ENCODE measurements at places on chromosomes 7 and 10.

DNA sequence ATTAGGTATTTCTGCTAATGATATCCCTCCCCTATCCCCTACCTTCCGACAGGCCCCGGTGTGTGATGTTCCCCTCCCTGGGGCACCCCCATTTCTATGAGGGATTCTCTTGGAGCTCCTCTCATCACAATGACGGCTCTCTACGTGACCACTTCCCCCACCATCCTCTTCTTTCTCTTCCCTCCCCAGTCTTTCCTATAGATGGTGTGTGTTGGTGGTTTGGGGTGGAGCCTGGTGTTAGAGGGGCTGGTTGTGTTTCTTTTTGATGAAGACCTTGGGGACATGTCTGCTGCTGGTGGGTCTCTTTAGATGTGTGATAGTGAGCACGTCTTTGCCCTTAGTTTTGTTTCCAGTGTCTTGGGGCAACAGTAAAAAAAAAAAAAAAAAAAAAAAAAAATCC is 28.6 kb downstream of the RPS24 start:
- H3K27me3 ChIP-seq: peaks cover 9% of the 10 kb centered on the region
- H3K4me1 ChIP-seq: no peaks in the 10 kb centered on the region
- H3K27ac ChIP-seq: no peak overlapping the region
- no peak for ATAC-seq

- H3K27me3 ChIP-seq: peaks cover 7% of the 10 kb centered on the region
- H3K27ac ChIP-seq: no peak overlapping the region
- H3K4me1 ChIP-seq: no peaks in the 10 kb centered on the region
- H3K4me3 ChIP-seq: no peak overlapping the region
- ATAC-seq: peak; percentile 34
Measured at GRCh38 chr7:69748530-69748929, 150.3 kb downstream of the AUTS2 start.

- H3K4me1 ChIP-seq: no peaks in the 10 kb centered on the region
- peaks cover 7% of the 10 kb centered on the region for H3K27me3 ChIP-seq
- no peak overlapping the region for H3K4me3 ChIP-seq
- no peak overlapping the region for H3K27ac ChIP-seq
- no peak for ATAC-seq
Measured at GRCh38 chr7:29414216-29414615, 149.4 kb upstream of the PRR15 start.

- no peak for ATAC-seq
- no peak overlapping the region for H3K27ac ChIP-seq
- H3K4me3 ChIP-seq: no peak overlapping the region
- H3K27me3 ChIP-seq: peaks cover 3% of the 10 kb centered on the region
- no peaks in the 10 kb centered on the region for H3K4me1 ChIP-seq
Measured at GRCh38 chr7:20358106-20358505, 27.4 kb downstream of the ITGB8 start.
